ENCODE measurements at places on chromosomes 3 and 15.

GRCh38 chr3:123365450-123366143 lies 83.3 kb downstream of the ADCY5 start:
- DNase-seq, result no peak

GRCh38 chr15:39690881-39691634 lies 91.6 kb downstream of the FSIP1 start:
- DNase-seq, result no peak

DNA sequence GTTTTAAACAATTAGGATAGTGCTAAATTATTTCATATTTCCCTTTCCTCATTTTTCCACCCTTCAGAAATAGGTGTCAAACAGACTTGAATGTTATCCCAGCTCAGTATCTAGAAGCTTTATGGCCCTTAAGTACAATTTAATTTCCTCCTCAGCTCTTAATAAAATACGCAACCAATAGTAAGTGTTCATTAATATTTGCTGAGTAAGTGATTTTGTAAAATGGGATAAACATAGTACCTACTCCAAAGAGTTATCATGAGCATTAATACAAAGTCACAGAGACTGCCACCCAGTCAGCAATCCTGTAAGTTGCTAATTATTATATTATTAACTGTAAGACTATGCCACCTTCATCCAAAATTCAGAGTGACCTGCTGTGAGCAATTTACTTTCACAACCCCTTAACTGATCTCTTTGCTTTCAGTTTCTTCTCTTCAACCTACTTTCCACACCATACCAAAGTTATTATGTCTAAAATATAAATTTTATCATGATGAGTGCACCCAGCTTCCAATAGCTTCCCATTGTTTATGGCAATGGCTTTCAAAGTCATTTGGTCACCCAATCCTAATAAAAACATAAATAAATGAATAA lies 30.7 kb upstream of the CLDN1 start:
- DNase-seq, result no peak

- DNase-seq, result no peak
Measured at GRCh38 chr15:83458381-83458780, 11.2 kb downstream of the SH3GL3 start.

GRCh38 chr3:184977796-184978195 lies 165.8 kb downstream of the VPS8 start:
- DNase-seq, result no peak

- no peak for DNase-seq
Measured at GRCh38 chr3:54014067-54014466, 108.3 kb upstream of the CACNA2D3 start.

DNA sequence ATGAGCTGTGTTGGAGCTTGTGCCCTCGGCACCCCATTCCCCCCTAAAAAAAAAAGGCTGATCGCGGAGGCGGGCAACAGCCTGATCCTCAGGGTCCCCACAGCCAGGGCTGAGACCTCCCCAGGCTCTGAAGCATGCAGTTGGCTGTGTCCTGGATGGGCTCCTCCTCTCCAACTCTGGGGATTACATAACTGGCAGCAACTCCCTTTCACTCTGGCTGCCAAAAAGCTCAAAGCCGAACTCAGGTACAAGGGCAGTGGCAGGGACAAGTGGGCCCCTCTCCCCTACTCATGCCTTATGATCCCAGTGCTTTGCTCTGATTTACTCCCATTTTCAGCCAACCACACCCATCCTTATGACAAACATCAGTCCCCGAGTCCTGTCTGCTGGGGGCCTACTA lies 18.3 kb downstream of the TPRA1 start:
- no peak for DNase-seq

DNA sequence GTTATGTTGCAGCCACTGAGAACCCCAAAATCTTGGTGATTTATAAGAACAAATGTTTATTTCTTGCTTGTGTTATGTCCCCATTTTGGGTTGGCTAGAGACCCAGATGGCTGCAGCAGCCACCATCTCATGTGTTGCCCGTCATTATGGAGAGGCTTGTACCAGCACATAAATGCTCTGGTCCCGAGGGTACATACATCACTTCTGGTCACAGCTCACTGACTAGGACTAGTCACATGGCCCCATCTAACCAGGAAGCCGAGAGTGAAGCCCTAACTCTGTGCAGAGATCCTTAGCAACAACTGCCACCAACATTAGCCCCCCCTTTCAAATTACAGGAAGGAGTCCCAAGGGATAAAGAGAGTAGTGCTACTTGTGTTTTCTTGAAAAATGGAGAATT lies 25.5 kb upstream of the HACD2 start:
- no peak for DNase-seq

- DNase-seq, result no peak
Measured at GRCh38 chr15:101723171-101723873, 951 bp downstream of the TARS3 start.

GRCh38 chr3:17431004-17431403 lies 311.4 kb downstream of the TBC1D5 start:
- no peak for DNase-seq

DNA sequence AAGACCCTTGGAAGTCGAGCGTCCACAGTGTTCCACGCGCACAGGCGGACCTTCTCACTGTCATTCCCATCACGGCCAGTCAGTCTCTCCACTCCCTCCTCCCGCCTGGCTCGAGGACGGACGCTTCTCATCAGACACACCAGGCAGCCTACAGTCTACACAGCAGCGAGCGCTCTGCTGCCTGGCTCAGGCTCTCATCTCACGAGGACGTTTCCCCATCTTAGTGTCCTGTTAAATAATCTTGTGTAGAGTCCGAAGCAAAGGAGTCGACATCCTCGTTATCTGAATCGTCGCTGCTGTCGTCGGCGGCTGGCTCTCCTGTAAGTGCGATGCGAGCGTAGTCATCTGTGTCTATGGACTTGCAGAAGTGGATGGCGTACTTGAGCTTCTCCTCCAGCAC lies 12.4 kb upstream of the OCA2 start:
- no peak for DNase-seq

- no peak for DNase-seq
Measured at GRCh38 chr3:51371943-51372557, 13.0 kb upstream of the MANF start.

DNA sequence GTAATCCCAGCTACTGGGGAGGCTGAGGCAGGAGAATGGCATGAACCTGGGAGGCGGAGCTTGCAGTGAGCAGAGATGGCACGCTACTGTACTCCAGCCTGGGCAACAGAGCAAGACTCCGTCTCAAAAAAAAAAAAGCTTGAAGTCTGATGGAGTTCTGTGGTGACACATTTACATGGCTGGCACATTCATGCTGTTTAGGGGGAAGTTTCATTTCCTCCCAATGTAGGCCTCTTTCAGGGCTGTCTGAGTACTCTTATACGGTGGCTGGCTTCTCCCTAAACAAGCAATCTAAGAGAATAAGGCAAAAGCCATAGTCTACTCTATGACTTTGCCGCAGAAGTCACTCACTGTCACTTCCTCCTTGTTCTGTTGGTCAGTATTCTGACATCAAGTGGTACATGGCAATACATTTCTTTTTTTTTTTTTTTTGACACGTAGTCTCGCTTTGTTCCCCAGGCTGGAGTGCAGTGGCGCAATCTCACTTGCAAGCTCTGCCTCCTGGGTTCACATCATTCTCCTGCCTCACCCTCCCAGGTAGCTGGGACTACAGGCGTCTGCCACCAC lies 41.2 kb downstream of the OIP5 start:
- no peak for DNase-seq

GRCh38 chr3:154180836-154181691 lies 59.9 kb downstream of the ARHGEF26 start:
- DNase-seq, result no peak
